Omental fat pad (tissue), 4 donors: ENCODE measurements at places on chromosomes 16 and 17.

DNA sequence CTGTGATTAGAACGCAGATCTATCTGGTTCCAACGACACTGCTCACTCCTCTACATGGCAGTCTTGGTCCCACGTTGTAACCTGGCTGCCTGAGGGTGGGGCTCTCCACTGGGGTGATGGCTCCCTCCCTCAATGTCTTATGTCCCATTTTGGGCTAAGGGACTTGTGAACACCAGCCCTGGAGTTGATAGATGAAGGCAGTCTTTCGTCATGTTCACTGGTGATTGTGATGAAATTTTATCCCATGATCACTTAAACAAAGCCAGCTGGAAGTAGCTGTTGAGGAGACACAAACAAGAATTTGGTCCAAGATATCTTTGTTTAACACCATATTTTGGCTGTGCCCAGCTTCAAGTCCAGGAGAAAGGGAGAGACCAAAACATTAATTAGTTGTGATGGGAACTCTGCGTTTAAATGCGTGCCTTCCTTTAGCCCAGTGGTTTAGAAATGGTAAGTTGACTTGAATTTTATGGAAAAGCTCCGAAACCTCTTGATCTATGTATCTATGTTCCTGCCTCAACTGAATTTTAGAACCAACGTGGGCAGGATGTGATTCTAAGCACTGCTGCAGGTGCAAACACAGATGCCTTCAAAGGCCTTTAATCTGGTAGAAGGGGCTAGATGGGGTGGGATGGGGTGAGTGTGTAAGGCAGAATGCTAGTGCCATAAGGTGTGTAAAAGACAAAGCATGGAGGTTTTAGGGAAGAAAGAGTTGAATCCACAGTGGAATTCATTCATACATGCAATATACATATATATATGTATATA, 186.8 kb upstream of the IRX3 start:
- no peak for DNase-seq

- DNase-seq = no peak
Observed at GRCh38 chr17:76659928-76660655, 16.5 kb upstream of the ST6GALNAC1 start.

- no peak for DNase-seq
Observed at GRCh38 chr17:75834279-75834920, 9.8 kb downstream of the UNC13D start.

GRCh38 chr17:78341559-78342448, 18.1 kb downstream of the SOCS3 start:
- DNase-seq = no peak

DNA sequence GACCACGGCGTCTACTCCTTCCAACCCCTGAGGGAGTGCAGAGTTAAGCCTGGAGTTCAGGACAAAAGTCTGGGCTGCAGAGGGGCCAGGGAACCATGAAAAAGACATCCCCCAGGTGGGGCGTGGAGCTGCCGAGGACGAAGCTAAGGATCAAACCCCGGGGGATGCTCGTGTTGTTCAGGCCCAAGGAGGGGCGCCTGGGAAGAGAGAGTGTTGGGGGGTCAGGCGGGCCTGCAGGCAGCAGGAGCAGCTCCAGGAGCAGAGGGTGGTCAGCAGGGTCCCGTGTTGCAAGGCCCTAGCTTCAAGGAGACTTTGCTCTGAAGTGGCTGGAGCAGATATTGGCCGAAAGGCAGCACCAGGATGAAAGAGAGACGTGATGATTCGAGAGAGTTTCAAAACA, 26.7 kb downstream of the NECAB2 start:
- no peak for DNase-seq

DNA sequence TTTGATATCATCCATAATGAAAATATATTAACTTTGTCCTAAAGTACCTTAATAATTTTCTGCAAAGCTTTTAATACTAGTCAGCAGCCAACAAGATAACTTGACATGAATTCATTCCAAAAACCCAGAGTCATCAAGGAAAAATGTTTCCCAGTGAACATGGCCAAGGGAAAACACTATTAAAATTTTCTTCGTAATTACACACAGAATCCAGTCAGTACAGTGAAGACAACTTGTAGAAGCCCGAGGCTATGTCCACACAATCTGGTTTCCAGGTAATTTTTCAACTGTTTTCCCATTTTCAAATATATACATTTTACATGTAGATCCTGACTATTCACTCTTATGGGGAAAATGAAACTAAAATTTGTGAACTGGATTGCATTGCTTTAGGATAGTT, 600.9 kb downstream of the CDH8 start:
- no peak for DNase-seq

GRCh38 chr16:57634171-57634570, 5.7 kb downstream of the ADGRG1 start:
- DNase-seq = no peak

GRCh38 chr16:30398661-30399434, 3.6 kb downstream of the ZNF48 start:
- no peak for DNase-seq

- DNase-seq = no peak
Observed at GRCh38 chr16:22847690-22848089, 33.7 kb downstream of the HS3ST2 start.

DNA sequence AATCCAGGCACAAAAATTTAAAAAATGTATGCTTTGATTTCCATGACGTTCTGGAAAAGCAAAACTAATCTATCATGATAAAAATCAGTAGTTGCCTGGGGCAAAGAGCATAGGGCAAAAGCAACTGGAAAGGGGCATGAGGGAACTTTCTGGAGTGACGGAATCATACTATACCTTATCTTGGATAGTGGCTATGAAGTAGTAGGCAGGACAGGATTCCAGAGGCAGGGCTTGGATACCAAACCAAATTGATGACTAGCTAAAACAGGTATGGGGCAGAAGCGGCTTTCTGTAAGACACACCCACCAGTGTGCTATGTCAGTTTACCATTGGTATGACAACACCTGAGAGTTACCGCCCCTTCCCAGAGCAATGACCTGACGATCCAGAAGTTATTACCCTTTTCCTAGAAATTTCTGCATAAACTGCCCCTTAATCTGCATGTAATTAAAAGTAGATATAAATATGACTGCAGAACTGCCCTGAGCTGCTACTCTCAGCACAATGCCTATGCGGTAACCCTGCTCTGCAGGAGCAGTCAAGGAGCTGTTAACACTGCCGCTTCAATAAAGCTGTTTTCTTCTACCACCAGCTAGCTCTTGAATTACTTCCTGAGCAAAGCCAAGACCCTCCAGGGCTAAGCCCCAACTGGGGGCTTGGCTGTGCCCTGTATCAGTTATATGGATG, 56.7 kb downstream of the CFDP1 start:
- DNase-seq = no peak

- peak; percentile 75 for DNase-seq
Observed at GRCh38 chr16:4802659-4803287, 340 bp upstream of the ROGDI start.

DNA sequence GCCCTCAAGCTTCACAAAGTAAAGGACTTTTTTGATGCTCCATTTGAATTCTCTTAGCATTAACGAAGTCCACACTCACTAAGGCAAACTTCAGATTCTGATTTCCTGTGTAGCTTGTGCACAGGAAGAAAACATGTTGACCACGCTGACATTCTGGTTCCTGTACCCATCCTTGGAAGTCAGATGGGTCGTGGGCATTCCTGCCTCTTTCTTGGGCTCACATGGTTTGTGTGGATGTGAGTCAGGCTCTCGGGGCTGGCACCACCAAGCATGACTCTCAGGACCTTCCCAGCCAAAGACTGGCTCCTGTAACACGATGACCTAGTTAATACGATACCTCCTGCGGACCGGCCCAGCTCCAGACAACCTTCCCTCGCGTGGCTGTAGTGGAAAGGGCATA, 32.8 kb downstream of the ARSG start:
- DNase-seq = no peak

- no peak for DNase-seq
Observed at GRCh38 chr16:89020068-89020924, 43.3 kb upstream of the CBFA2T3 start.

DNA sequence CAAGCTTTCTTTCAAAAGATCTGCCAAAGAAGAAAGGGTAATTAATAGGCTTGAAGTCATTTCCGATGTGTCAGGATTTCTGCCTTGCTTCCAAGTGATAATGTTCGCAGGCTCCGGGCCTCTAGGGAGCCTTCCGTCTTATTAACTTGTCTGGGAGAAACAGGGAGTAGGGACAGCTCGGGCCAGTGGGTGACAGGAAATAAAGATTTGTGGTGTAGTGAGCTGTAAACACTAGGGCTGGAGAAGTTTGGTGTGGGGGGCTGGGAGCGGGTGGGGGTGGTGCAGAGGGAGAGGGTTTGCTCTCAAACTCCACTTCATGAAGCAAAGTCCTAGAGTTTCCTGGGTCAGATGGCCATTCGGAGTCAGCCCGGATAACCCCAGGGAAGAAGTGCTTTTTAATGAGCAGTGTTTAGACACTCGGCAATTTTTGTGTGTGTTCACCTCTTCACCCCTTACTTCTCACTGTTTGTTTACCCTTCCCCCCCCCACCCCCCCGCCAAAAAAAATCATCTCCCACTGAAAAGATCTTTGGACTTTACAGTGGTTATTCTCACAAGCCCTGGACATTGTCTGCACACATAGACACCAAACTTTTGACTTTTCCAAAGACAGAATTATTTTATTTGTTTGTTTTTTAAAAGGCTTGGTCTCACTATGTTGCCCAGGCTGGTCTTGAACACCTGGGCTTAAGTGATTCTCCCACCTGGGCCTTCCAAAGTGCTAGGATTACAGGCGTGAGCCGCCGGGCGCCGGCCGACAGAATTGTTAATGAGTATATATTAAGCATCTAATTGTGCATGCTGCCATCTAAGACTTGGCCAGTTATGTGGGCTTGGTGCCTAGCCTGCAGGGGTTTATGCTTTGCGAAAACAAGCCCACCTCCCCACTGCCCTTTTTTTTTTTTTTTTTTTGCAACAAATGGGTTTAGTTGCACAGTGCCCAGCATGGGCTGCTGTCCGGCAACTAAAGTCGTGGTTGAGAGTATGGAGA, 196.4 kb downstream of the CCDC182 start:
- DNase-seq = no peak

GRCh38 chr17:49101054-49101534, 31.5 kb upstream of the B4GALNT2 start:
- no peak for DNase-seq

GRCh38 chr16:17938546-17938945, 398.0 kb downstream of the NPIPA8 start:
- no peak for DNase-seq

GRCh38 chr17:56149266-56150036, 3.8 kb upstream of the ANKFN1 start:
- DNase-seq = no peak

DNA sequence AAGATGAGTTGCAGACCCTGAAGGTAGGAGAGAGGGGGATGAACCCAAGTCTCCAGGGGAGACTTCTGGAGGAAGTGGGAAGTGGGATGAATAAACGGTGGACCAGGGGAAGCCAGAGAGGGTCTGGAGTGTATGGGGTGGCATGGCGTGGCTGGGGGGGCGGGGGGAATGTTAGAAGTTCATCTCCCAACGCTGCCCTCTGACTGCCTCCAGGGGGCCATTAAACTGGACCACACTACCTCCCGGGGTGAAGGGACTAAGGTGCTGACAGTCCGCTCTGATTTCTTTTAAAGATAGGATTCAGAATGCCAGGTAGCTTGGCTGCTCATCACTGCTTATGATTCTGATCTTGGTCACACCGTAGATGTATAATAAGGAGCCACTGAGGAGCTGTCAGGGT, 21.2 kb downstream of the ST3GAL2 start:
- DNase-seq = no peak

DNA sequence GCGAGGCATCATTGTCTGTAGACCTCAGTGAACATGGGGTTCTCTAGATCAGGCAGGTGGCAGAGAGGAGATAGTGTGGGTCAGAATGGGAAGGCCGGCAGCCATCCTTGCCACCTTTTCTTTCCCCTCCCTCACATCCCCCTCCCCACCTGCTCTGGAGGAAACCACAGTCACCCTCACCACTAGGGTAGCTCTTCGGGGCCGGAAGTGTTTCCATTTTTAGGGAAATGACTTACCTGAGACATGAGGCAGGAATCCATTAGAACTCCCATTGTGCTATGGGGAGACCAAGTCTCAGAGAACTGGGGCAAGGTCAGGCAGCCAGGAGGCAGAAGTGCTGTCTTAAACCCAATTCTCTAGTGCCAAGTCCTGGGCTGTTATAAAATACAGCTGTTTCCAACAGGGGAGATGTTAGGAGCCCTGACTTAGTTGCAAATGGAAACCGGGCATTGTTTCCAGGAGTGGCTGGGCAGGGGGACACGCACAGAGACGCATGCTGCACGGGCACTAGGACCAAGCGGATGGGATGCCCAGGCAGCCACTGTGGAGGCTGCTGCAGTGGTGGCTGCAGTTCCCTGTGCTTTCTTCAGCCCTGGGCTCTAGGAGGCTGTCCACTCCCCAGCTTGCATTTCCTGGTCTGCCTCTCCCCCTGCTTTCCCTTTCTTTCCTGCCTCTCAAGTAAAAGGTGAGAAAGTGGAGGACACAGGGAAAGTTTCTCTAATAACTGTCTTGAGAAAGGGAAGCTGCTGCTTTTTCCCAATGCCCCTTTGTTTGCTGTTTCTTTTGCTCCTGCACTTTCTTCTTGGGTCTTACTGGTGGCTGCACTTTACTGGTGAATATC, 2.8 kb downstream of the HAS3 start:
- DNase-seq = no peak

- no peak for DNase-seq
Observed at GRCh38 chr17:80447790-80448189, 28.6 kb downstream of the NPTX1 start.

GRCh38 chr16:10780628-10781027, 37.0 kb downstream of the NUBP1 start:
- DNase-seq = no peak

DNA sequence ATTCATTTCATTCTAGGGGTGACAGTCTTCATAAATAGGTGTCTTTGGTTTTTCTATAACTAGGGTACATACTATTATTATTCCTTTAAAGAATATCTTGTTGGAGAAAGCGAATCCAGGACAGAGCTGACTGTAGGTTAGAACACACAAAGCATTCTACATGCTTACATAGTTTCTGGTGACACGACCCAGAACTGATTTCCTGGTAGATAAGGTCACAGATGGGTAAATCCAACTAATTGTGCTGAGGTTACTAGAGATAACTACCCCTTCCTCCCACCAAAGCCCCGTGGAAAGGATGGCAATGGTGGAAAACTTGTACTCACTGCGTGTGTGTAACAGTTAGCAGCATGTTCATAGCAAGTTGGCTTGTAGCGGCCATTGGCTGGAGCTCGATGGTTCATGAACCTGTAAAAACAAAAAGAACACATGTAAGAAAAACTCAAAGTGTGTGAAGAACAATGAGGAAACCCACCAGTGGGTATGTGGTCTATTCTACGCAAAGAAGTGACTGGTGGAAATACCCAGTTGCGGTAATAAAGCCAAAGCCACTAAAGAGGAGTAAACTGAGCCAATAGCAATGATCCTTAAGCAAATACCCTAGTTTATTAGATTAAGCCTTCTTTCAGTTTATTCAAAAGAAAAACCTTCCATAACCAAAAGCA, 7.7 kb downstream of the MMD start:
- no peak for DNase-seq

DNA sequence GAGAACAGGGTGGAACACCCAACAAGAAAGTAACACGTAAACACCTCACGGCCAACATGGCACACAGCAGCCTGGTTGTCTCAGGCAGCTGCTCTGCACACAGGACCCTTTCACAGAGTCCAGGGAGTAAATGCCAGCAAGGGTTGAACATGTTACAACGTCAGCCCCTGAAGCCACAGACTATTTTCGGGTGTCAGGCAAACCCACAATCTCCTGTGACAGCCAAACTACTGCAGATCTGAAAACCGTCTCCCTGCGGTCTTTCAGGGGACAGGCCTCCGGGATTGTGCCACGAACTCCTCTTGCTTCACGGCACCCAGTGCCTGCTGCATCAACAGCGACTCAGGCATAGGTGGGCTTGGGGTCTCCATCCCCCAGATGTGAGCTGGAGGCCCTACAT, 127.7 kb downstream of the XYLT1 start:
- DNase-seq = no peak

GRCh38 chr17:8133399-8133798, 9.5 kb upstream of the HES7 start:
- DNase-seq = no peak
